HepG2 (cell line): ENCODE measurements at places on chromosomes 12 and 14. TPM values are rescaled to one million over a fixed set of nuclear protein-coding genes. Genes with fewer than 3 reads are reported as not detected.

- H3K27ac ChIP-seq = no peak overlapping the region
- no peaks in the 10 kb centered on the region for H3K27me3 ChIP-seq
- H3K36me3 ChIP-seq = no peaks in the 10 kb centered on the region; the same call in 1 of the 2 replicates
- H3K4me1 ChIP-seq = no peaks in the 10 kb centered on the region
- DNase-seq = no peak
- no peak overlapping the region for H3K4me3 ChIP-seq
These were observed 36.7 kb downstream of the SAV1 start for GRCh38 chr14:50631408-50631821.

DNA sequence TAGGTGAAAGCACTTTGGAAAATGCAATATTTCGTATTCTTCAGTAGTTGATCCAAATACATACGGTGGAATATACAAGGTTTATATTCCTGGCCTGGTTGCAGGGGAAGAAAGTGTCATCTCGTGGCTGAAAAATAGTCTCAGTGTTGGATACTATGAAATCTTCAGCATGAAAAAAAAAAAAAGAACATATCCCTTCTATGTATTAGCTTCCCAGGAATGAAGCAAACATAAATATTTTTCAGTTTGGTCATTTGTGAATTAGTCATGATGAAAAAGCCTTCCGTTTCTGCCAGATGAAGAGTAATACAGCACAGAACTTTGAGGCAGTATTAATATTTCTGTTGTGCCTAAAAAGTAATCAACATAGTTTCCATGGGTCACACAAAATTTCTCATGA, 36.7 kb downstream of the FLRT2 start:
- H3K36me3 ChIP-seq = no peaks in the 10 kb centered on the region
- H3K4me1 ChIP-seq = no peaks in the 10 kb centered on the region
- H3K27ac ChIP-seq = no peak overlapping the region
- no peak overlapping the region for H3K4me3 ChIP-seq
- H3K27me3 ChIP-seq = no peaks in the 10 kb centered on the region
- DNase-seq = no peak

DNA sequence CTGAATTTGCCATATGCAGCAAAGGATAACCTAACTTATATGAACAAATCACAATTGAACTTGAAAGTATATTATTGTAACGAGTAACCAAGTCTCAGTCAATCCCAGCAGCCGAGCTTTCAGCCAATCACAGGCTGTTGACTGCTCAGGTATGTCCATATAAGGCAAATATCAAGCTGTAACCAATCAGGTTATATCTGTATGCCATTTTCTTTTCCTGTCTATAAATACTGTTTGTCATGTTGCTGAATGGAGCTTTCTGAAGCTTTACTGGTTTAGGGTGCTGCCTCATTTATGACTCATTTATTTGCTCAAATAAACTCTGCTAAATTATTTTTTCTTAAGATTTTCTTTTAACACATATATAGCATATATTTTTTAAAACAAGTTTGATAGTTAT, 1059.5 kb downstream of the GALC start:
- H3K27me3 ChIP-seq = no peaks in the 10 kb centered on the region
- H3K4me1 ChIP-seq = no peaks in the 10 kb centered on the region
- no peak overlapping the region for H3K4me3 ChIP-seq
- DNase-seq = no peak

- no peak overlapping the region for H3K4me3 ChIP-seq
- H3K27me3 ChIP-seq = no peaks in the 10 kb centered on the region
- no peaks in the 10 kb centered on the region for H3K4me1 ChIP-seq
These were observed 30.5 kb downstream of the RASAL1 start for GRCh38 chr12:113104953-113105510.

GRCh38 chr12:70044167-70044566, 199.1 kb upstream of the CNOT2 start:
- H3K36me3 ChIP-seq = no peaks in the 10 kb centered on the region
- no peaks in the 10 kb centered on the region for H3K27me3 ChIP-seq
- H3K4me3 ChIP-seq = no peak overlapping the region
- DNase-seq = no peak

- H3K36me3 ChIP-seq = no peaks in the 10 kb centered on the region
- H3K27me3 ChIP-seq = no peaks in the 10 kb centered on the region; the same call in 1 of the 2 replicates
- no peak overlapping the region for H3K4me3 ChIP-seq
- no peak overlapping the region for H3K27ac ChIP-seq
- no peaks in the 10 kb centered on the region for H3K4me1 ChIP-seq
These were observed 27.9 kb downstream of the CLEC9A start for GRCh38 chr12:10058387-10058786.

DNA sequence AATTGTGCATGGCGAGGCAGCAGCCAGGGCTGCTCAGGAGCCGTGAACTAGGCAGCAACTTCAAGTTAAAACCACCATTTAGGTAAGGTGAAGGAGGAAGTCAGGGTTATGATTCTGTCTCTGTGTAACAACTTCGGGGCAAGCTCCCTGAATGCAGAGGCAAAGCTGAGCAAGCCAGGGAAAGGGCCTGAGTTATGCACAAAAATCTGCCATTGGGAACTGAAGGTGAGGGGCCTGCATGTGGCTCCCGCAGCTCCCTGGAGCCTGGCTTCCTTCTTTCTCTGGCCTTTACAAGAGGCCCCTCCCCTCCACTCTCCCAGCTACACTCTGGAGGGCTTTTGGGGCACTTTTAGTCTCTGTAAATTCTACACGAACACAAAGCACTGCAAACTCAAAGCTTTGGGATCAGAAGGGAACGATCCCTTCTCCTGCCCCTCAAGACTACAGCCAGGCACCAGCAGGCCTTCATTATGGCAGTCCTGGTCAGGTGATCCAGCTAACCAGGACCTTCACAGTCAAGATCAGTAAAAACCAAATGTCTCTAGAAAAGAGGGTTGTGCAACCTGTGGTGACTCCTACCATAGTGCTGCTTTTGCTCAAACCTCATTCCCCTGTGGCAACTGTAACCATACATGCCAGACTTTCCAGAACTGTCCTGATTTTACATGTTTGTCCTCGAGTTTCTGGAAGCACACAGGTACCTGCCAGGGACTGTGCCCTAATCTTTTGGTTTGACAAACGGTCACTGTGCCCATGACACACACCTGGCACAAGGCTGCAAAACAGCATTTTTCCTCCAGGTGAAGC, 67.2 kb upstream of the PTGR2 start:
- peak overlapping the region; percentile 80 for H3K4me3 ChIP-seq
- no peaks in the 10 kb centered on the region; the same call in 2 of the 3 replicates for H3K27me3 ChIP-seq
- no peaks in the 10 kb centered on the region for H3K36me3 ChIP-seq
- DNase-seq = no peak
- H3K27ac ChIP-seq = peak overlapping the region; percentile 86
- peaks cover 54% of the 10 kb centered on the region for H3K4me1 ChIP-seq

GRCh38 chr14:65333943-65334687, 78.4 kb upstream of the FUT8 start:
- H3K27me3 ChIP-seq = peaks cover 11% of the 10 kb centered on the region; the same call in 1 of the 3 replicates
- peaks cover 17% of the 10 kb centered on the region for H3K4me1 ChIP-seq
- no peak overlapping the region for H3K27ac ChIP-seq
- no peak overlapping the region for H3K4me3 ChIP-seq
- H3K36me3 ChIP-seq = no peaks in the 10 kb centered on the region

DNA sequence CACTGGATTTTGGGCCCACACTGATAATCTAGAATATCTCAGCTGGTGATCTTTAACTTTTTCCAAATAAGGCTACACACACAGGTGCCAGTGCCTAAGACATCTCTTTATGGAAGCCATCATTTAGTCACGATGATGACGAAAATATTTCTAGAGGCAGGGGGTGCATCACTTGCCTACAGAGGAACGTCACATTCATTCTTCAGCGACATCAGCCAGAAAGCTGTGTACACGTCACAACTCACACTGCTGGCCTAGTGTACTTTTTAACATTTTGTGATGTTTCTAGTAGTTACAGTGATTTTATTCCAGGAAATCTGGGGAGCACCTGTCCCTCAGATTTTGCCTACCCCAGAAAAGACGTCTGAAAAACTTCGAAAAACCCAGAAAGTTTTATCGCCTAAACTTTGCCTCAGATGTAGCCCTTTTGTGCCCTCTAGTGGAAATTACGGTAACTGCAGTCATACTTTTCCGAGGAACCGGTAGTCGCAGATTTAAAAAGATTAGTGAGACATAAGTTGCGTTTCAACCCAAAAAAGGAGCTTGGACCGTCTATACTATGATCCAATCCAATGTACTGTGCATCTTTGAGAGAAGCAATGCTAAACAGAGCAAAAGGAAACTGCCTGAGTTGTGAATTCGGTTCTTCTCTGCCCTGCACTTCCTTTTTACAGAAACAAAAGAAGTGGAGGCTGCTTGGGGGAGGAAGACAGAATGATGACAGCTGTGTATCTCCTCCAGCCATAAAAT, 64.3 kb upstream of the STON2 start:
- H3K27me3 ChIP-seq = no peaks in the 10 kb centered on the region
- H3K36me3 ChIP-seq = no peaks in the 10 kb centered on the region
- peak; percentile 53 for DNase-seq
- H3K4me1 ChIP-seq = peaks cover 29% of the 10 kb centered on the region
- H3K27ac ChIP-seq = no peak overlapping the region

GRCh38 chr12:88444481-88444880, 135.8 kb downstream of the KITLG start:
- no peak overlapping the region for H3K27ac ChIP-seq
- no peak overlapping the region for H3K4me3 ChIP-seq
- H3K36me3 ChIP-seq = no peaks in the 10 kb centered on the region
- H3K4me1 ChIP-seq = no peaks in the 10 kb centered on the region
- no peak for DNase-seq

DNA sequence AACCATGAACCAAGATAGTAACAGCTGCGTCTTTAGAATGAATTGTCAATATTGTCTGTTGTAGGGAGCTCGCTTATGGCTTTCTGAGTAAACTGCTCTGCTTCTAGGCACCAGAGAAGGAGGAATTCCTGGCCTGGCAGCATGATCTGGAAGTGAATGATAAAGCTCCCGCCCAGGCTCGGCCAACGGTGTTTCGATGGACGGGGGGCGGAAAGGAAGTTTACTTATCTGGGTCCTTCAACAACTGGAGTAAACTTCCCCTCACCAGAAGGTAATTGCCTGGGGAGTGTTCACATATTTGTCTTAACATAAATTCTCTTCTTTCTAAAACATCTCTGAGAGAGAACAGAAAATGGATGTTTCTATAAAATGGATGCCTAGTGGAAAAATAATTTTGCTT, 4.3 kb downstream of the PRKAB1 start:
- H3K27ac ChIP-seq = no peak overlapping the region
- no peak overlapping the region for H3K4me3 ChIP-seq
- H3K36me3 ChIP-seq = peaks cover 66% of the 10 kb centered on the region
- H3K27me3 ChIP-seq = no peaks in the 10 kb centered on the region
- DNase-seq = no peak

DNA sequence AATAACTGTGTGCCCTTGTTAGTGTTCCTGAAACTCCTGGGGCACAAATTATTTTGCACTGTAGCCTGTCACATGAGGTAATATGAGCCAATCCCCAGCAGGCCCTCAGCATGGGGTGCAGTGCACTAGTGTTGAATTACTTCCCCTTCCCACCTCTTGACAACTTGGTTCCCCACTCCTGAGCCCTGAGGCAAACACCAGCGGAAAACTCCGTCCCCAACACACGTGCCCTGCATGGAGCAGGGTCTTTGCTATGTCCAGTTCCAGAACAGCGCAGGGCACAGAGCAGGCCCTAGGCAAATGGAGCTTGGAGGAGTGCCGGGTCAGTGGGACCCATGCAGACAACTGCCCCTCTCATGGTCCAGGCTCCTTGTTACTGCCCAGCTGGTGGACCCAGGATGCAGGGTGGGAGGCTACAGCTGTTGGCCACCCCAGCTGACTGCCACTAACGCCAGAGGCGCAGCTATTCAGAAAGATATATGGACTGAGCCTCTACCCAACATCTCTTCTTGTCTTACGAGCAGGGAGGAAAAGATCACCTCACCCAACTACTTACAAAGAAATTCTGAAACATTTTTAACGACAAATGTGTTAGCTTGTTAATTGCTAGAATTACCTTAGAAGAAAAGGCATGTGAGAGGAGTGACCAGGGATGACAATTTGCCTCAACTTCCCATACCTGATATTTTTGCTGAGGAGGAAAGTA, 71.6 kb downstream of the NT5DC3 start:
- no peak overlapping the region for H3K4me3 ChIP-seq
- no peaks in the 10 kb centered on the region for H3K27me3 ChIP-seq
- DNase-seq = no peak
- H3K36me3 ChIP-seq = peaks cover 2% of the 10 kb centered on the region
- H3K4me1 ChIP-seq = peaks cover 9% of the 10 kb centered on the region; the same call in 1 of the 2 replicates
- H3K27ac ChIP-seq = no peak overlapping the region

DNA sequence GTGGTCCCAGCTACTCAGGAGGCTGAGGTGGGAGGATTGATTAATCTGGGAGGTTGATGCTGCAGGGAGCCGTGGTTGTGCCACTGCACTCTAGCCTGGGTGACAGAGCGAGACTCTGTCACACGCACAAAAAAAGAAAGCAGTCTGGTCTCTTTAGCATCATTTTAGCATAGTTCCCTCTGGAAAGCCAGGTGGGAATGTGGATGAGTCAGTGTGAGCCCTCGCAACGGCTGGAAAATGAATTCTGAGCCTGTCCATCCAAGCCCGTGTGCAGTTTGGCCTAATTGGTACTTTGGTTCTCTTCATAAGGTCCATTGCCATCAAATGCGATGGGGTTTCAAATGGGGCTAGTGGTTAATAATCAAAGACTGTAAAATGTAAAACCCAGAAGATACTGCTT, 2.4 kb downstream of the MYL2 start:
- H3K4me3 ChIP-seq = no peak overlapping the region
- no peaks in the 10 kb centered on the region for H3K36me3 ChIP-seq
- no peak overlapping the region for H3K27ac ChIP-seq

- peak; percentile 64 for DNase-seq
- no peaks in the 10 kb centered on the region for H3K36me3 ChIP-seq
- H3K27ac ChIP-seq = peak overlapping the region; percentile 83
- H3K27me3 ChIP-seq = no peaks in the 10 kb centered on the region
- peaks cover 100% of the 10 kb centered on the region for H3K4me1 ChIP-seq
These were observed 76.8 kb downstream of the SAMD4A start for GRCh38 chr14:54643696-54644176.

DNA sequence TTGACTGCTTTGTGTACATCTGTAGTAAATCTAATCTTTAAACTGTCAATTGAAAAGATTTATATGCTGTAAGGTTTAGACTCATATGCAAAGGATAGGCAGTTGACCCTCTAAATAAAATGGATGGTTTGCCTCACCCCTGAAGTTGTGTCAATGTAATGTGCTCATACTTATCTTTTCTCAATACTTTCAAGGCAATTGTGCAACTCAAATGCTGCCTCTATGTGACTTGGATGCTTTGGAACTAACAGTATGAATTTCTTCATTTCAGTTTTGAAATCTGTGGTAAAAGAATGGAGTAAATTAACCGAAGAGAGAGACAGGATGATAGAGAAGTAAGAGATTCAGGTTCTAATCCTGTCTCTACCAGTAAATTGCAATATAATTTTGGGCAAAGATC, 9.7 kb downstream of the PDE6H start:
- no peak overlapping the region for H3K4me3 ChIP-seq
- H3K36me3 ChIP-seq = no peaks in the 10 kb centered on the region
- H3K27ac ChIP-seq = no peak overlapping the region
- no peak for DNase-seq

The KRT6B gene
- total RNA-seq = not detected in 2 replicates

The REP15 gene
- total RNA-seq = 0.64 and 1.0 TPM in 2 replicates

The HHIPL1 gene
- not detected in 2 replicates for total RNA-seq

The FAM90A1 gene
- total RNA-seq = not detected in 2 replicates

The DACT1 gene
- not detected in 2 replicates for total RNA-seq
